CD8-positive, alpha-beta memory T cell (primary cell): ENCODE measurements at places on chromosomes 13 and 19.

GRCh38 chr13:36526897-36527296, 94.6 kb downstream of the CCNA1 start:
- no peak for DNase-seq

DNA sequence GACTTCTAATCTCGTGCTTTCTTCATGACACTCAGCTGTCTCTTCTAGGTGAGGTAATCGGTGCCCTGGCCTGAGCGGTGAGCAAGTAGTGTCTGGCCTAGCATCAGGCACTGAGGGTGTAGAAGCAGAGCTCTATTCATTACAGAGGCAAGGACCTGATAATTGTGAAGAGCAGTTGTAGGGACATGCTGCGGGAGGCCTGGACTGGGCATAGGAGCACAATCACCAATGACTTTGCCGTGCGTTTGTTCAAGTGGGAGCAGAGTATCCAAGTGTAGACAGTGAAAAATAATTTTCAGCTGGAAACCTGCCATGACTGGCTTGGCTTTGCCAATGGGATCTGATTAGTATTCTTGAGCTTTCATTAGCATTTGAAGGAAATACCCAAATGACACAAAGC, 32.1 kb upstream of the DCLK1 start:
- no peak for DNase-seq

- DNase-seq: no peak
Observed at GRCh38 chr13:83065108-83065507, 817.2 kb downstream of the SLITRK1 start.

- DNase-seq: no peak
Observed at GRCh38 chr19:40469011-40469410, 2.2 kb downstream of the SPTBN4 start.

DNA sequence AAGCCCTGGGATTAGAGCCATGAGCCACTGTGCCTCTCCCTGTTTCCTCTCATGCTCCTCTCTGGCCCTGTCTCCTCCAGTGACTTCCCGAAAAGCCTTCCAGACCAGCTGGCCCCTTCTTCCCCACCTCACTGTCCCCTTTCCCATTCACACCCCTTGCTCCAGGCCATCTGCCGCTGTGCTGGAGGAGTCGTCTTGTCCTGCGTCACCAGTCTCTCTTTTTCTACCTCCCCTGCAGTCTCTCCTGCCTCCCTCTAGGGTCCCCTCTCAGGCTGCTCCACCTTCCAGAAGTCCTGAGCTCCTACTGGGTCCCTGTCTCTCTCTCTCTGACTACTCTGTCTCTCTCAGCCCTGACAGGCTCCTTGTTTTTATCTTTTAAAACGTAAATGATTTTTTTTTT, 5.3 kb upstream of the FFAR1 start:
- DNase-seq: no peak

GRCh38 chr19:13441810-13442512, 64.3 kb downstream of the CACNA1A start:
- peak; percentile 13 for DNase-seq

GRCh38 chr19:10602330-10603083, 15.4 kb upstream of the AP1M2 start:
- peak; percentile 90 for DNase-seq

GRCh38 chr13:26929971-26930730, 169.6 kb upstream of the GPR12 start:
- DNase-seq: peak; percentile 58

- DNase-seq: no peak
Observed at GRCh38 chr19:46213806-46214205, 15.7 kb upstream of the IGFL1 start.

GRCh38 chr13:100611678-100612492, 23.3 kb upstream of the GGACT start:
- peak; percentile 10 for DNase-seq

DNA sequence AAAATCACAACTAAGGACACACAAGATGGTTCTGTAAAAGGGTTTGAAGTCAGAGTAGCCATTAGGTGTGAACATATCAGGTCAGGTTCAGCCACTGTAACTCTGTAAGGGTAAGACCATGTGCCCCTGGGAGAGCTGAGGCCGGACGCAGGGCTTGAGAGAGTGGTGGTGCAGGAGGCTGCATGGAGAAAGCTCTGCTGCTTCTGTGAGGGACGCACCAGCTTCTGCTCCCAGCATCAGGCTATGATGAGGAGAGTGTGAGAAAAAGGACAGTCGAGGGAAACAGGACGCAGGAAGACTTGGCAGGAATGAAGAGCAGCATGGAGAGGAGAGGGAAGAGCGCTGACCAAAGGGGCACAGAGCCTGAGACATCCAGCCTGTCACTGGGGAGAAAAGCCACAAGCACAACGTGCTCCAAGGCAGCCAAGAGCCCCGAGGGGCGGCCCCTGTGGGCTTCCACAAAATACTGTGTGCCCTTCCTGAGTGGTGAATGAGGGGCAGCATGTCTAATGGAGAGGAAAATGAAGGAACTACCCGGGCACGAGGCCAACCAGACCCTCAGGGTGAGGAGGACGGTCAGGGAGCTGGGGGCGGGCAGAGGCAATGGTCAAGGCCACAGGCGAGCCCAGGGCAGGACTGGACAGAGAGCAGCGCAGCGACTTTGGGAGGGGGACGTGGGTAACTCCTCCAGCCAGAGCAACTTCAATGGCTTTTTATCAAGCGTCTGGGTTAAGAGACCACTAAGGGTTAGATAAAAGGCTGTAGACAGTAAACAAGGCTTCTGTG, 107.7 kb downstream of the COL4A1 start:
- DNase-seq: no peak

- DNase-seq: no peak
Observed at GRCh38 chr19:43532571-43532961, 422 bp upstream of the ZNF575 start.

GRCh38 chr19:33167438-33167837, 26.7 kb upstream of the LRP3 start:
- no peak for DNase-seq

DNA sequence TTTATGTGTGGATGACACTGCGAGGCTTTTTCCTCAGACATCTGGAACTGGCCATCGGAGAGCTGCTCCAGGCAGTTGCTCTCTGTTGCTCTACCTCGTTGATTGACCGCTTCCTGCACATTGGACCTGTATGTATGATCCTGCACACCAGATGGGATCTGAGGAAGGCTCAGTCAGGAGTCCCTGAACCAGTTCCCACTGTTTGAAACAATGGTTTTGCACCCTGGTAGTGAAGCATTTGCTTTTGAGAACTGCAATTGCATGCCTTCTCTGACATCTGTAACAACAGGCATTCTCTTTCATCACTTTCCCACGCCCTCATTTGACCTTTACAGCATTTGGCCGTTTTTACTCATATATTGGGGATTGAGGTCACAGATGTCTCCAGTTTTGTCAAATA, 61.1 kb upstream of the NPAS1 start:
- DNase-seq: no peak
